Hypothalamus (tissue), 51 donors: ENCODE measurements at places on chromosomes 7 and 10.

GRCh38 chr10:78870458-78870857, 198.3 kb upstream of the ZMIZ1 start:
- DNase-seq, result no peak

DNA sequence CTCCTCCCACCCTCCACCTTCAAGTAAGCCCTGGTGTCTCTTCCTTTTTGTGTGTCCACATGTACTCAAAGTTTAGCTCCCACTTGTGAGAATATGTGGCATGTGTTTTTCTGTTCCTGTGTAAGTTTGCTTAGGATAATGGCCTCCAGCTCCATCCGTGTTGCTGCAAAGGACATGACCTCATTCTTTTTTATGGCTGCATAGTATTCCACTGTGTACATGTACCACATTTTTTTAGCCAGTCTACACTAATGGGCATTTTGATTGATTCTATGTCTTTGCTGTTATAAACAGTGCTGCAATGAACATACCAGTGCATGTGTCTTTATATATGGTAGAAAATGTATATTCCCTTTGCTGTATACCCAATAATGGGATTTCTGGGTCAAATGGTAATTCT, 710.9 kb downstream of the CCSER2 start:
- DNase-seq, result no peak

DNA sequence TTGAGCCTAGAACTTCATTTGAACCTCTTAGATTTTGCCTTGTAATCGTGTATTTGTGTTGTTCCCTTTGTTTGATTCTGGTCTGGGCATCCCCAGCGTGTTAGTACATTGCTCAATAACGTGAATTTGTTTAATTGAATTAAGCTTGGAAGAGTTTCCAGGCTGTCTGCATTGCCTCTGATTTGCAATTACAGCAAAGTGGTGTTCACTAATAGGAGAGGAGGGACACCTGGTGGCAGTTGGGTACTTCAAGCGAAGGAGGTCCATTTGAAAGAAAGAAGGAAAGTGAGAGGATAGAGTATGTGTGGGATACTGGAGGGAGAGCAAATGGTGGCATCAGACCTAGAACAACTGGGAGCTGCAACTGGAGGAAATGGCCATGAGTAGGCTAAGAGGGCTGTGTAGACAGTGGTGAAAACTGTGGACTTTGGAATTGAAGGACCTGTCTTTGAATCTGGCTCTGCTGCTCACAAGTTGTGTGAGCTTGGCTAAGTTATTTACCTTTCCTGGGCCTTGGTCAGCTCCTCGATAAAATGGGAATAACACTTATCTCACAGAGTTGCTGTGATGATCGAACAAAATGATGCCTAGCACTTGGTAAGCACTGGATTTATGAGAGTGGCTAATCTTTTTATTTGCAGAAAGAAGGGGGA, 15.1 kb downstream of the LSMEM1 start:
- DNase-seq, result no peak

- no peak for DNase-seq
These were observed 21.0 kb upstream of the GRB10 start for GRCh38 chr7:50803359-50804337.

DNA sequence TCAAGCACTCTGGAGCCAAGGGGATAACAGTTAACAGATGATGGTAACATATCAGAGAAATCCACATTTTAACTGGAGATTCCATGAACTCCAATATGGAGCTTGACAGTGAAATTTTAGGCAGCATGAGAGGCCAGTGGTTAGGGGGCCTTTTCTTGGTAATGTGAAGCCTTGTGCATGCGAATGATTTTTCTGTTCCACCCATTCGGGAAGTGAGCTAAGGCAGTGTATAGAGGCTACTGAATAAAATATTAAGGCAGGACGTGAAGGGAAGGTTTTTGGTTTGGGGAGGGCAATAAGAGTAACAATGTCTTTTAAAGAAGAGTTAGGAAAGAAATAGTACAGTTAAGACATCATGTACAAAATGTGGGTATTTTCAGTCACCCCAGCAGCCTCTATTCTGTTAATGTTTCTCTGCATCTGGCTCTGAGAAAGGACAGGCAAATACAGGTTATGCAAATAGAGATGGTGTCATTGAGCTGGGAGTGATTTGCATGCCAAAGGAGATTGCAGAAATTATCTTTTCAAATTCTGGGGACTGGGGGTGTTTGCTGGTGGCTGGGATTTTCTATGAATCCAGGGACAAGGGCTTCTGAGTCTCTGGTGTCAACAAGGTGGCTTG, 6.8 kb upstream of the TAS2R60 start:
- no peak for DNase-seq

DNA sequence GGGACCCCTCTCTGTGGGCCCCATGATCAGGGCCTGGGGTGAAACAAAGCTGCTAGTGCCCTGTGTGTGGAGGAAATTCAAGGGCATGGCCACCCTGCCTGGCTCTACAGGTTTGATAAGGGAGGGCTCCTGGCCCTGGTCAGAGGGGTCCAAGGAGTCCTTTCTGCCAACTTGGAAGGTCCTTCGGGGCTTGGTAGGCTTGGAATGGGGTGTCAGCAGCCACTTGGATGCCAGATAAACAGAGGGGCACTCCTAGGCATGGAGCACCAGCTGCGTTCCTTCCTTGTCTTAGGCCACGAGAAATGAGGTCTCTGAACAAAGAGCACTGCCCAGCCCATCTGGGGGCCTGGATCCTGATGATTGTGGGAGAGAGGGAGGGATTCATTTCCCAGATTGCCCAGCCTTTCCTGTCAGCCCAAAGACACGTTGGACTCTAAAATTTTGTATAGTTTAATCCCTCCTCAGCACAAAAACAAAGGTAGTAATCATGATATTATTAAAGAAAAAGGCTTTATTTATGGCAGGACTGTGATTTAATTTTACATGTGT, 5.1 kb downstream of the MTURN start:
- no peak for DNase-seq

DNA sequence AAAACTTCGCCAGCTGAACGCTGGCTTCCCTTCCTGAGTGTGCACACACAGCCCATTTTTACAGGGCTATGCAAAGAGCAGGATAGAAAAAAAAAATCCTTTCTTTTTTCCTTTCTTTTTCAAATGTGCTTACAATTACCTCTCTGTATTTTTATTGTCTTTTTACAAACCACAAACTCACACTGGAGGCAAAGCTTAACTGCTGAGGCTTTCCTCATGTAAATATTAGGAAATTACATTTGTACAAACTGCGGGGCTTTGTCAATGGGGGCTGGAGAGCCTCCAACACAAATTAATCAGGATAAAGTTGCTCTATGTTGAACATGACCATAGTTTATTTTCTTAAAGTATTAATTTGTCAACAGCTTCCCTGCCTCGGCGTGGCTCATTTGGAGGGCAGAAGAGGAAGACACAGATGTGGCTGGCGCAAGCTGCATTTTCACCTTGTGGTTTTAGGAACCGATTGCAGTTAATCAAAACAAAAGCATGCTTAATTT, 411.7 kb upstream of the MKI67 start:
- DNase-seq, result no peak

DNA sequence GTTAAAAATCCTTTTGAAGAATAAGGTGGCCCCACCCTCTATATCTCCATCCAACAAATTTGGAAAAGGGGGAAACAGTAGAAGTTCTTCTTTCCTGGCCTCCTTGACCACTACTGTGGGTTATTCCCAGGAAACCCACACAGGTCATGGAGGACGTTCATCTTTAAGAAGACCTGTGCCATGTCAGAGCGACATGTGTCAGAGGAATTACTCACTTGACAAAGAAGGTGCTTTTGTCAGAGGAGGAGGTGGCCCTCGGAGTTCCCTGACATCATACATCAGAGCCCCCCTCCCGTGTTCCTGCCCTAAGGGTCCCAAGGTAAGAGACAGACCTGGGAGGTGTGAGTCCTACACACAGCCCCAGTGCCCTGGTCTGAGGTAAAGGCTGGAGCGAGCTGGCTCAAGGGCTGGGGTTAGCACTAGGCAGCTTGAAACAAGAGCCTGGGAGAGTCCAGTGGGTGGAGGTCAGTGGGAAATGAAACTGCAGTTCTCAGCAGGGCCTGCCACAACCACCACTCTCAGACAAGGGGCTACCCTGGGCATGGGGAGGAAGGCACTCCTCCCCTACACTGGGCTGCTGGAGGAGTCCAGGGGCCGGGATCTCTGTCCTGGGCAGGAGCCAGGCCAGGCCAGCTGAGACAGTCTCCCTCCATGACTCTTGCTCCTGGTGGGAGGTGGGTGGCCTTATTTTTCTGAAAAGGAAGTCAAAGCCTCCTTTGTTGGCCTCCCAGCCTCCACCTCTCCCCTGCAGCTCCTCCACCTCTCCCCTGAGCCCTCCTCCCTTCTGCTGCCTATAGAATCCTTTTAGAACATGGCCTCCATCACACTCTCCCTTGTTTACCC, 21.8 kb upstream of the ZMIZ1 start:
- no peak for DNase-seq

GRCh38 chr7:29017713-29018112, 59.6 kb upstream of the TRIL start:
- no peak for DNase-seq

DNA sequence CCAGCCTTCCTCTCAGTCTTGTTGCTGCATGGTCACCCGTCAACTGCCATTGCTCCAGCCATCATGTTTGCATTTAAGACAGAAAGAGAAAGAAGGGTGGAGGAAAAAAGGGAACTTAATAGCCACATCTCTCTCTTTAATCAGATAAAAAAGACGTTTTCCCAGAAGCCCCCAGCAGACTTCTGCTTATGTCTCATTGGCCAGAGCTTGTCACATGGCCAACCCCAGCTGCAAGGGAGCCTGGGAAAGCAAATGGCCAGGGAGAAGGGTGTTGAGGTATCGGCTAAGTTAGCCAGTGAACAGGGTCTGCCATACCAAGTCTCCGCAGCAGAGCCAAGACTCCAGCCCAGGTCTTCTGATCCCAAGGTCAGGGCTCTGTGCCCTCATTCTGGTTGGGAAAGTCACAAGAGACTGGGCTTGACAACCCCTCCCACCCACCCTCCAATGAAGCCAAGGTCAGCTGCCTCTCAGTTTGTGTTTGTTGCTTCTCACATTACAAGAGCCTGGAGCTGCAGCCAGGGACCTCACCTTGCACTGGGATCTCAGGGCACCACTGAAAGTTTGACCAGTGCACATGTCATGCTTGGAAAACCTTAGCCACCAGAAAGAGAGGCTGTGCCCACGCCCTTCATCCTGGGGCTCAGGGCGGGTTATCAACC, 80.3 kb upstream of the LYZL2 start:
- no peak for DNase-seq

DNA sequence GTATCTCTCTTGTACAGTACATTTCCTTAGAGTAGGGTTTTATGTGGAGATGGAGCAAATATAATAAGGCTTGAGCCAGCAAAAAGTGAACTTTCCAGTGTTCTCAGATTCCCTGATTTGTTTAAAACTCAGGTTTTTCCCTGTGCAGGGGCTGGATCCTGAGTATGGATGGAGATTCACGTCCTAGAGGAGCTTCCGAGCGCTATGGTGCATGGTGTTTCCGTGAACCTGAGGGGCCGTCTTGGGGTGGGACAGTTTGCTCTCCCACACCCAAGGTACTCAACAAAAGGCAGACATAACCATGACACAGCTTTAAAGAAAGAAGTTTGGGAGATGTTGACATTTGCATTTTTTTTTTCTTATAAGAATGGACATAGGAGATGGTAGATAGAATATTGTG, 122.5 kb downstream of the SEC23IP start:
- no peak for DNase-seq

DNA sequence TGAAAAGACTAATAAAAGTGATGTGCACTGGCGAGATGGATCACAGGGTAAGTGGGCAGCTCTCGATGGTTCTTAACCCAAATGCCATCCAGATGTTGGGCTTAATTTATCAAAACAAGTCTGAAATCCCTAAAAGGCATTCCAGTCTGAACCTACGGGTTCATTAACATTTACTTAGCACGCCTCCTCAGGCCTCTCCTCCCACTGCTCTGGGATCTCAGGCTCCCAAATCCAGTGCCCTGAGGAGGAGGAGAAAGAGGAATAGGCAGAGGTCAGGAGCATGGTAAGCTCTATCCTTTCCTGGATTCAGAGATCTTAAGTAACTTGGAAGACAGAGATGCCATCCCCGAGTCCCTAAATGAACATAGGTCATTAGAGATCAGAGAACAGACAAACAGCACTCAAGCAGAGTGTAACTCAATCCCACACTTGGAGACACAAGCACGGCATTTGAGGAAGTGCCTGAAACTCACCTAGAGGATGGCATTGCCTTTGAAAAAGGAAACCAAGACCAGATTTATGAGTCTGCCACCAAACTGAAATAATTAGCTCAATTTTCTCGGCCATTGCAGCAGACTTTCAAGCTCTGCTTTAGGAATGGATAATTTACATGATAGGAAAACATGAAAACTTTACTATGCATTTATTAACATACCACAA, 140.9 kb downstream of the CXCL12 start:
- no peak for DNase-seq

- no peak for DNase-seq
These were observed 158.3 kb downstream of the ZNF438 start for GRCh38 chr10:30873411-30873810.

DNA sequence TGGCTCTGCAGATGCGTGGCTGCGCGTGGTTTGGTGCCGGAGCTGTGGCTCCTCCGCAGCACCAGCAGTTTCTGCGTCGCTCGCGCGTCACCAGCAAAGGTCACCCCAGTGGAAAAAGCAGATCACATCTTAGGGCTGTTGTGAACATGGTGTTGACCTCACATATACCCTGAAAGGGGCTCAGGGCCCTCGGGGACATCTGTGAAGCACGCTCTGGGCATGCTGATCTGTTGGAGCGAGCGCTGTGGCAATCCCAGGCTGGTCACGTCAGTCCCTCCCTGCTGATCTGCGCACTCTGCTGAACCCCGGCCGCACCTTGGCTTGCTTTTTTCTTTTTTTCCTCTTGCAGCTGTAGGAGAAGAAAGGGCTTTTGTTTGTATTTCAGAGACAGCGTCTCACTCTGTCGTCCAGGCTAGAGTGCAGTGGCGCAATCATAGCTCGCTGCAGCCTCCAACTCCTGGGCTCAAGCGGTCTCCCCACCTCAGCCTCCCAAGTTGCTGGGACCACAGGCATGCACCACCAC, 33.3 kb upstream of the AP5Z1 start:
- DNase-seq, result no peak

GRCh38 chr7:131000873-131001272, 266.9 kb upstream of the KLF14 start:
- no peak for DNase-seq

DNA sequence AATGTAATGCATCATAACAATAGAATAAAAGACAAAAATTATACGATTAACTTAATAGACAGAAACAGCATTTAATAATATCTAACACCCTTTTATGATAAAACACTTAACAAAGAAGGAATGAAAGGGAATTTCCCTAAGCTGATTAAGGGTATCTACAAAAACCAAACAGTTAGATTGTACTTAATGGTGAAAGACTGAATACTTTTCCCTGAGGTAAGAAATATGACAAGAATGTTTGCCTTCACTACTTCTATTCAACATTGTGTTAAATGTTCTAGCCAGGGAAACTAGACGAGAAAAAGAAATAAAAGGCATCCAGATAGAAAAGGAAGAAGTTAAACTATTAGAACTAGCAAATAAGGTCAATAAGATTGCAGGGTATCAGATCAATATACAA, 276.9 kb downstream of the BAMBI start:
- DNase-seq, result no peak

GRCh38 chr7:18861514-18862118, 255.8 kb downstream of the TWIST1 start:
- DNase-seq, result no peak
